ENCODE measurements at places on chromosomes 5 and 9.

- no peak for DNase-seq
These were observed 56.9 kb downstream of the VCAN start for GRCh38 chr5:83528439-83528769.

- DNase-seq, result no peak
These were observed 1343.9 kb upstream of the ACO1 start for GRCh38 chr9:31040564-31040963.

- DNase-seq, result no peak
These were observed 970.9 kb downstream of the EFNA5 start for GRCh38 chr5:106699796-106700195.

GRCh38 chr9:136935651-136936050, 8.9 kb downstream of the FBXW5 start:
- no peak for DNase-seq

DNA sequence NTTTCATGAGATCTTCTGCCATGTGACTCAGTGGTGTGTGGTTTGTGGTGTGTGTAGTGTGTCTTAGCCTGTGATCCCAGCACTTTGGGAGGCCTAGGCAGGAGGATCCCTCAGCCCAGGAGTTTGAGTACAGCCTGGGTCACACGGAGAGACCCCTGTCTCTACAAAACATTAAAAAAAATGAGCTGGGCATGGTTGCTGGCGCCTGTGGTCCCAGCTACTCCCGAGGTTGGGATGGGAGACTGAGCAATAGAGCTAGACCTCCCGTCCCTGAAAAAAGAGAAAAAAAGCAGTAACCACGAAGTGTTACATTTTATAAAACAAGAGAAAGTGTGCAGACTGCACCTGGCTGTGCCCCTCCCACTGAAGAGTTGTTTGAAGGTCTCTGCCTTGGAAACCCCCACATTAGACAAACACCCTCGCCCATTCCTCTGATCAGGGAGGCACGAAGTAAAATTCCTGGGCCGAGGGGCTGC, 21.2 kb upstream of the RNU6ATAC start:
- no peak for DNase-seq

GRCh38 chr9:134592018-134592818, 49.4 kb upstream of the COL5A1 start:
- DNase-seq, result no peak

DNA sequence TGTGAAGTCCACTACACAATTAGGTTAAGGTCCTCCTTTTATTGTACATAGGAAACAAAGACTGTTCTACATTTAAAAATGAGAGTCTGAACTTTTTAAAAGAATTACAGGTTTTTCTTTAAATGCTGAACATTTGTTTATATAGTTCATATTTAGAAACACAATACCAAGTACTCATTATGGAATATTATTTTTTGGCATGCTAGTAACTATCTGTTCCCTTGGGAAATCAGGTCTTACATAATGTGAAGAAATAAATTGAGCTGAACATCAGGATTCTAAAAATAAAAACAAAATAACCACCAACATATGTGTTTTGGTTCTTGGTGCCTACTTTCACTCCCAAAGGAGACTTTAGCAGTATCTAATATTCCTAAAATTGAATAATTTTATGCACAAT, 230.5 kb upstream of the IZUMO3 start:
- DNase-seq, result no peak

GRCh38 chr5:96859375-96859774, 16.9 kb upstream of the ERAP2 start:
- no peak for DNase-seq

GRCh38 chr9:112387115-112387514, 7.2 kb downstream of the HSDL2 start:
- DNase-seq, result no peak

- no peak for DNase-seq
These were observed 15.2 kb downstream of the CYSTM1 start for GRCh38 chr5:140189977-140190871.

GRCh38 chr5:144308174-144308573, 137.5 kb downstream of the KCTD16 start:
- DNase-seq, result no peak

GRCh38 chr9:126415741-126416370, 89.2 kb downstream of the MVB12B start:
- DNase-seq, result no peak

DNA sequence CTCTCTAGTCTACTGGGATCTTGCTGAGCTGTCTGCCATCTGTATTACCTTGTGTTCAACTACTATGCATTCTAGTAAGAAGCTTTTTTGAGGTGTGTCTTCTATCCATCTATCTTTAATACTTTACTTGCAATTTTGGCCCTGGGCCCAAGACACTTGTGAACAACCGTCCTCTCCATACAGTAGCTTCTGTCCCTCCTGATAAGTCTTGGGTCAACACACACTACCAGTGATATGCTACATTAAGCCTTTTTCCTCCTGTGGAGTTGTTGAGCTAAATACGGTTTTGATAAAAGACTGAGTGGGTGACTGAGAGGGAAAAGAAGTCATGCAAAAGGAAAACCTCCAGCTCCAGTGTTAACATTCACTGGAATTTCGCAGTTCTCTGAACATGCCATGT, 133.3 kb upstream of the PCA3 start:
- no peak for DNase-seq

GRCh38 chr5:124210111-124210910, 536.1 kb downstream of the ZNF608 start:
- no peak for DNase-seq

DNA sequence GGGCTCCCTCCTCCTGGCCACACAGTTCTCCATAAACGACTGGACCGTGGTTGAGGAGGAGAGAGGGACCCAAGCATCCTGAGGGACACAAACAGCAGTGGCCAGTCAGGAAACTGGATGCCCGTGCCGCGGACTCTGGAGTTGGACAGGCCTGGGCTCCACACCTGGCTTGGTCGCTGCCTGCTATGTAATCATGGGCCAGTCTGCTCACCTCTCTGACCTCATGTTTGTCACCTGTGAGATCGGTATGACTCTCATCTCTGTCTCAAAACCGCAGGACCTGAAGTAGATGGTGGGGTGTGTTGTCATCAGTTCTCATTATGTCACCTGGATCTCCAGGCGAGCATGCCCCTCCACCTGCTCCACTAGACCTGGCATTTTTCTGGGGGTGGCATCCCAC, 14.5 kb downstream of the CXXC5 start:
- no peak for DNase-seq
